Caki2 (cell line): ENCODE measurements at places on chromosomes 12 and 14. TPM values are rescaled to one million over a fixed set of nuclear protein-coding genes. Genes with fewer than 3 reads are reported as not detected.
A peak's percentile ranks its signal among the peaks of the same experiment; 100 is the strongest.

GRCh38 chr12:93803424-93803807, 126.2 kb downstream of the CRADD start:
- no peak for DNase-seq

DNA sequence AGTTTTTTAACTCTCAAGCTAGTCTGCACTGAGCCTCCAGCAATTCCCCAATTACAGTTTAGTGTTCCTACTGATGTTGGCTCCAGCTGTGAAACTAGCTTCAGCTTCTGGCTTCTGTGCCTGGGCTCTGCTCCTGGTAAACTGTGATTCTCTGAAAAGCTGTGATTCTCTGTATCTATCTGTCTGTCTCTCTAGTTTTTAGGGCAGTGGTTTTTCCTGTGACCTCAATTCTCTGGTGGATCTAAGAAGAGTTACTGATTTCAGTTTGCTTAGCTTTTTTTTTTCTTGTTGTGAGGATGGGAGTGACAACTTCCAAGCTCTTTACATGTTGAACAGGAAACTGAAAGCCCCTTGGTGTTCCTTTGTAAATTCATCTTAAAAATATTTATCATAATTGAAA, 3.8 kb upstream of the HIF1A start:
- no peak for DNase-seq

ESRRB gene
- 0.71 and 1.9 TPM in 2 replicates for total RNA-seq

DNA sequence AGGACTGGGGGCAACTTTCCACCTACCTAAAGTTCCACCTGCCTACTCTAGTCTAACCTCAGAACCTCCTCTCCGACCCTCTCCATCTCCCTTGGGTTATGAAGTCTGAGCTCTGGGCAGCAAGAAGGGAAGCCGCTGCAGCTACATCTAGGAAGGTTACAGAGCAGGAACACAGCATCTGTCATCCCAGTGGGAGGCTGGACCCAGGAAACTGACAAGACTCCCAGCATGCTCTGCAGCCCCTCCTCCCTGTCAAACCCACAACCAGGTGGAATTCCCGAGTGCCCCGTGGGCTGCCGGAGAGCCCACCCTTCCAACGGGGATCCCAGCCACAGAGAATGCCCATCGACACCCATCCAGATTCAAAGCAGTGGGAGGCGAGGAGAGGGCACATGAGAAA, 2.1 kb downstream of the TESC start:
- DNase-seq = no peak

GRCh38 chr14:76955575-76956315, 72.8 kb downstream of the IRF2BPL start:
- DNase-seq = peak; percentile 87

DNA sequence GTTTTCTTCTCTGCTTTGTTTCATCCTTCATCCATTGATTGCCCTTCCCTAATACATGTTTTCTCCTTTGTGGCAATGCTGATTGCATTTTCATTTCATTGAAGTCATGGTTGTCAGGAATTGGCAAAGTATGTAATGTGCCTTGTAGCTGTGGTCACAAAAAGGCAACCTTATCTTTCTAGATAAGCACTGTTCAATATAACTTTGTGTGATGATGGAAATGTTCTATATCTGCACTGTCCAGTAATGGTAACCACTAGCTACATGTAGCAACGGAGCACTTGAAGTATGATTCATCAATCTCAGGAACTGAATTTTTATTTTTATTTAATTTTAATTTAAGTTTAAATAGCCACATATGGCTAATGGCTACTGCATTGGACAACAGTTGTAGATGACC, 79.8 kb downstream of the PCNX1 start:
- no peak for DNase-seq

DNA sequence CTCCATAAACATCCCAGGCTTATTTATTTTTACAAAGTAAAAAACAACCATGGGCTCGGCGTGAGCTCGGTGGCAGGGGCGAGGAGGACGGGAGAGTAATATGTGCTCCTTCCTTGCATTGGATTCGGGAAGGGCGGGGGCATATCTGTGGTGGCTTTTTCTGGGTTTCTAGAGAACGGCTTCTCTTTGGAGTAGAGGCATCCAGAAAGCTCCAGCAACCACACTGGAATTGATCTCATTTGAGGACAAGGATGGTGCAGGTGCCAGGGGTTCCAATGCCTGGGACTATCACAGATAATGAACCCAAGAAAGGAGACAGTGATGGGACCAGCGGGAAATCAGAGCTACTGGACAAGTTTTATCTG, 18.9 kb downstream of the ADGRD1 start:
- DNase-seq = no peak

- no peak for DNase-seq
Measured at GRCh38 chr12:63804746-63805145, 25.0 kb downstream of the RXYLT1 start.

C12orf43 gene
- total RNA-seq = 29.0 and 34.3 TPM in 2 replicates

KIF26A gene
- 0.32 TPM in 1 of 2 replicates, not detected in the other for total RNA-seq

SALL2 gene
- total RNA-seq = 2.3 and 5.0 TPM in 2 replicates

PRB2 gene
- total RNA-seq = not detected in 2 replicates

DNA sequence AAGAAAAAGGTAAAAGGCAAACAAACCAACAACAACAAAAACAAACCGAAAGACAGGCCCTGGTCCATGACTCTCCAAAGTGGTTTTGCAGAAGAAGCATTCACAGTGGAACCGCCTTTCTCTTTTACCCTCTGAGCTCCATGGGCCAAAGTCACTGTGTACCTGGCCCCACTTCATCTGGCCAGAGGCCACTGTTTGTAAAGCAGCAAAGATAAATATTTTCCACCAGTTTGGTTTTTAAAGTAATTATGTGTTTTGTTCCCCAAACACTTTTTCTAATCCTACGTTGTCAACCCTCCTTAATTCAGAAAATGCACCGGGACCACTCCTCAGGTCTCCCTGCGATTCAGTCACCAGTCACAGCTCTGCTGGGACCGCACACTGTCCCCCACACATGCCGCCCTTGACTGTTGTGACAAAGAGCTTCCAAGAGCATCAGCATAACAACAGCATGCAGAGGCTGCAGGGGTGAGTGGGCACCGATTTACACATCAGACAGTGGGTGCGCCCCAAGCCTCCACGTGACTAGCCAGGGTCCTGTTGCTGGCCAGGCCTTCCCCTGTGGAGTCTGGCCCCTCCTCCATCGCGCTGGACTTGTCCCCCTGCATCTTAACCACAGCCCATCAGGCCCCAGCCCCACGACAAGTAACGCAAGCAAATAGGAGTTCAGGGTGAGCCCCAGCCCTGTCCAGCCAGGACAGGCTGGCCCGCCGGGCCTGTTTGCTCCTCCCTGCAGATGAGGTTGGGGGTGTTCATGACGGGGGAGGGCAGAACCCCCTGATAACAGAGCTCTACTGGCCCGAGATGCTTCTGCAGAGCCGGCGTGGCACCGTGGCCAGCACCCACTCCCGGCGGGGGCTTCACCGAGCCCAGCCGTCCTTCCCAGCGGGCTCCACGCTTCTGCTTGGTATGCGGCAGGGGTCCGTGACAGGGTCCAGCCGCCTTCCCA, 65.2 kb upstream of the DIO3 start:
- no peak for DNase-seq

POLE2 gene
- total RNA-seq = 37.1 and 60.2 TPM in 2 replicates

DNA sequence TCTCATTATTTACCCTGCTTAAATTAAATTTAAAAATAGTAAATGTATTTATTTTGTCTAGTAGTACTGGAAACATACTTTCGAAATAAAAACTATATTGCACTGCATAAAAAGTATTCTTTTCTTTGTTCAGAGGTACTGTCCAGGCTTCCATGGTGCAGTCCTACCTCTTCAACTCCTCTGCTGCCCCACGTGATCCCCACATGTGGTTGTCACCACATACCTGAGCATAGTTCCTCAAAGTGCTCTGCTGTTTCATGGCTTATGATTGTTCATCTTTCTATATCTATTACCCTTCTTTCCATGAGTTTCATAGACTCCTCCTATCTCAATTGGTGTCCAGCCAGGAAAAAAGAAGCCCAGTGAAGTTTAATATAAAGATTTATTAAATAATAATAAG, 317.5 kb upstream of the OR4E1 start:
- DNase-seq = no peak

DNA sequence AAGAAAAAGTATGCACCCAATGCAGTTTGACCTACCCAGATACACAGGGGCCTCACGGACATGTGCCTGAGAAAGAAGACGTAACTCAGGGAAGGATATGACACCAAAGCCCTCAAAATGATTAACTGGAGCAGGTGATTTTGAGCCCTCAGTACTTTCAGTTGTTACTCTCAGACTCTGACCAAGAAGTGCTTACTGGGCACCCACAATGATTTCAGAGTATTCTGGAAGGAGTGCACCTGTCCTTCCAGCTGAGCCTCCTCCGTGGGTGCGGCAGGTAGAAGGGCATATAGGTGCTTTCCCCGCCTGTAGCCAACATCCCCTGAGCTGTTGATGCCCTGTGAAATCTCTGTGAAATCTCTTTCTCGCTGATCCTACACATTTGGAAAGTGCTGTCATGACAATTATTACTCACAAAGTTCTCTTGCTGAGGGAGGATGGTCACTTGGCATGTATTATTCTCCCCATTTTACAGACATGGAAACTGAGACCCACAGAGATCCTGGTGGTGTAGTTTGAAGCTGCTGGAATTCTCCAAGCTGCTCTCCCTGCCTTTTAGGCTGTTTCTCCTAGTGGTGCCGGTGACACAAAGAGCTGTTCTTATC, 154.3 kb upstream of the CCND2 start:
- no peak for DNase-seq

DNA sequence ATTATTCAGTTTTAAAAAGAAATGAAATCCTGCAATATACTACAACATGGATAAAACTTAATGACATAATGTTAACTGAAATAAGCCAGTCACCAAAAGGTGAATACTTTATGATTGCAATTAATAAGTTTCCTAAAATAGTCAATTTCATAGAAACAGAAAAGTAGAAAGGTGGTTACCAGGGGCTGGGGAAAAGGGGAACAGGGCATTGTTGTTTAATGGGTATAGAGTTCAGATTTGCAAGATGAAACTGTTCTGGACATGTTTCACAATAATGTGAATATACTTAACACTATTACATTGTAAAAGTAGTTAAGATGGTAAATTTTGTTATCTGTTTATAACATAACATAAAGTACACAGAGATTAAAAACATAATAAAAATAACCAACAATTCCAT, 550.9 kb downstream of the CCER1 start:
- no peak for DNase-seq

DNA sequence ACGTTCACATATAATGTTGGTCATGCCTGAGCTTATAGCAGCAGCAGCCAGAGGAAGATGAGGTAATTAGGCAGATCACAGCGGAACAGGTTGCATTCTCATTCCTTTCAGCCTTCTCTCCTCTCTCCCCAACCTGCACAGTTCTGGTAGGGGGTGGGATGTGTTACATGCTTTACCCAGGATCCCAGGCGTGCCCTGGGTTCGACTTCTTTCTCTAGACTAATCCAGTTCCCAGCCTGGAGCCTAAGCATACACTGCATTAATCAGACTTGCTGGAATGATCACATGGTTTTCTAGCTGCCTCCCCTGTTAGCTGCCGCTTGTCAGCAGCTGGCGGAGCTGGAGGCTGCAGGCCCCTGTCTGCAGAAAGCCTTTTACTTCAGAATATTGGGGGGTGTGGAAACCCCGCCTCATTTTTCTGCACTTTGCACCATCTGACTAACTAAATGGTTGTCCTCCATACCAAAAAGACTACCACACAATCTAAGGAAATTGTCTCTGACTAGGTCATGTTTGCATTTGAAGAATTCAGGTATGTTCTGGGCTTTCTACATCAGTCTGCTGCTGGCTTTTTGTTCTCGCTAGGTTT, 46.0 kb upstream of the EVL start:
- DNase-seq = no peak

- peak; percentile 89 for DNase-seq
Measured at GRCh38 chr12:11705010-11705409, 55.5 kb downstream of the ETV6 start.

AJUBA gene
- total RNA-seq = 109 and 119 TPM in 2 replicates

CLEC1B gene
- not detected in 2 replicates for total RNA-seq

GRCh38 chr12:2895511-2895910, 4.8 kb downstream of the TULP3 start:
- DNase-seq = no peak

DNA sequence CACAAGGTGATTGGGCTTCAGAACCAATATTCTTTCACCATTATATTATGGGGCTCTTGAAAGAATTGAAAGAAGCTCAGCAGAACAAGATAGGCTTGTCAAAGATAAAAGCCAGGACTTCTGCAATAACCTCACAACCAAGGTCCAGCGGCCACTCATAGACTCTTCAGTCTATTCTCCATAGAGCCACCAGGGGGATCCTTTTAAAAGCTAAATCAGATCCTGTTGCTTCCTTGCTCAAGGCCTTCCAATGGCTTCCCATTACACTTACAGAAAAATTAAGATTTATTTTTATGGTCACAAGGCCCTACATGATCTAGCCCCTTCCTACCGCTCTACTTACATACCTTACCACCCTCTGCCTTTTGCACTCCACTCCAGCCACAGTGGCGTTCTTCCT, 169.6 kb downstream of the C12orf42 start:
- DNase-seq = no peak

GRCh38 chr14:23437133-23438100, 2.0 kb upstream of the MYH7 start:
- DNase-seq = no peak

KRT82 gene
- not detected in 2 replicates for total RNA-seq

- DNase-seq = no peak
Measured at GRCh38 chr12:47068539-47068938, 10.9 kb upstream of the PCED1B start.

GRCh38 chr14:23113431-23114119, 5.5 kb downstream of the CEBPE start:
- no peak for DNase-seq
